ACHN (cell line): ENCODE measurements at places on chromosomes 5 and 9.

DNA sequence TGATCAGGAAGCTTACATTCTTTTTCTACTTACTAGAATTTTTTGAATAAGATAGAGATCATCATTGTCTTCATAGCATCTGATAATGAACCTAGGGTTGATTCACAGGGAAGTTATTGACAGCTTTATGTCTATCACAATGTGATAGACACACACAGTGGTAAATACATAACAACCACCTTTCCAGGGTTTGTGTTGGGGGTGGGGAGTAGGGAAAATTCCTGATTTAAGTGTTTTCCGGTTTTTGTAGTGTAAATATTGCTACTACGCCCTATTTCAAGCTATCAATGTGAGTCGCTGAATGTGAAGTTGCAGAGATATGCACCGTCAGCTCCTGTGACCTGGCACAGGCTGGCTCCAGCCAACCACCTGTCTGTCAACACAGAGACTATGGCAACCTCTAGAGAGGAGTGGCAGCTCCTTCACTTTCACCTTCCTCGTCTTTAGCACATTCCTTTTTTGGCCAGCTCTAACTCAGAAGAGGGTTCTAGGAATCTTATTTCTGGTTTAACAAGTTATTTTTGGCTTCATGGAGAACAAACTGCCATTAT is 224.9 kb downstream of the MAT2B start:
- no peak for DNase-seq

GRCh38 chr5:21895766-21896350 is 957.3 kb downstream of the CDH12 start:
- no peak for DNase-seq

GRCh38 chr9:108213511-108213910 is 642.3 kb downstream of the ACTL7B start:
- no peak for DNase-seq

DNA sequence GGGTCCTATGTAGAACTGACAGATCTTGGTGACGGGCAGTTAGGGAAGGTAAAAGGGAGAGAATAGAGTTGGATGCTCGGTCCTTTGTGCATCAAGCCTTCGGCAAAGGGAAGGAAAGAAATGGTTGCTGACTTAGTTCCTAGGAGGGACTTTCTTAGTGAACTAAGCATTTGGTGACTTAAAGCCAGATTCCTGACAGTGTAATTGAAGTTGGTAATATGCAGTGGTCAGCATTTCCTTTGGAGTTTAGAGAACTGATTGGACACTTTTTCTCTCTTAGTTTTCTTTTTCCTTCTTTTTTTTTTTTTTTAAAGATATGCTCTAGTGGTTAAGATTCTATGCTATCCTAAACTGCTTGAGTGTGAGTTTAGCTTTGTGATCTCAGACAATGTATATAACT is 2.3 kb downstream of the CLTA start:
- DNase-seq = no peak

DNA sequence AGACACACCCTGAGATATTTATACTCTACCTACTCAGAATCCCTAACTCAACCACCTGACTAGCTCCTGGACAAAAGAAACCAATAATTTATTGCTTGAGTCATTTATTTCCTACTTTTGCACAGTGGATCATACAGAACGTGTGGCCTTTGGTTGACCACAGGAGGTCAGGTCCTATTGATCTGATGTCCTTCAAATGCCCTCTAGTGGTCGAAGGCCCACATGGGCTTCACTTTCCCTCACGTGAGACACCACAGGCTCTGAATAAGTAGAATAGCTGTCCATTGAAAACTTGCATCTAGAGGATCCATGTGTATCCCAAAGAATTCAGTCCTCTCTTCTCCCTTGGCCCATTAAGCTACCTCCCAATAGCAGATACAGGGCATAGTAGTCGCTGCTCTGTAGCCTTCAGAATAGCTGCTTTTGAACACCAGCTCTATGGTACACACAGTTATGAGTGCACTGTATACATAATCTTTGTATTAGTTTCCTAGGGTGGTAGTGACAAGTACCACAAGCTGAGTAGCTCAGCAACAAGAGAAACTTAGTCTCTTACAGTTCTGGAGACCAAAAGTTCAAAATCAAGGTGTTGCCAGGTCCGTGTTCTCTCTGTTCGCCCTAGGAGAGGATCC is 177.6 kb upstream of the SMARCA2 start:
- DNase-seq = peak; percentile 38

- no peak for DNase-seq
These were observed 28.0 kb downstream of the SLC36A1 start for GRCh38 chr5:151475388-151475787.

DNA sequence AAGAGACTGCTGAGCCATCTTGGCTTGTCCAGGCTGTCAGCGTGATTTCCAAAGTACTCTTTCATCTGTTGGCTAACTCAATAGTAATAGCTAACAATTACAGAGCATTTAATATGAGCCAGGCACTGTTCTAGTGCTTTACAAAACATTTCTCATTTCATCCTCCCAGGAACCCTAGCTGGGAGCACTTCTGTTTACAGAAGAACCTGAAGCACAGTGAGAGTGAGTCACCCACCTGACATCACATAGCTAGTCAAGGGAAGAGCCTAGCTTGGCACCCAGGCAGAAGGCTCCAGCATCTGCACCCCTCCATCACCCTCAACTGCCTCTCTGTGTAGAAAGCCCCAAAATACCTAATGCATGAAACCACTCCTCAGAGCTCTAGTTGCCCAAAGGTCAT is 57.5 kb upstream of the IQGAP2 start:
- DNase-seq = no peak

GRCh38 chr9:88362681-88363080 is 25.6 kb upstream of the SPIN1 start:
- no peak for DNase-seq

DNA sequence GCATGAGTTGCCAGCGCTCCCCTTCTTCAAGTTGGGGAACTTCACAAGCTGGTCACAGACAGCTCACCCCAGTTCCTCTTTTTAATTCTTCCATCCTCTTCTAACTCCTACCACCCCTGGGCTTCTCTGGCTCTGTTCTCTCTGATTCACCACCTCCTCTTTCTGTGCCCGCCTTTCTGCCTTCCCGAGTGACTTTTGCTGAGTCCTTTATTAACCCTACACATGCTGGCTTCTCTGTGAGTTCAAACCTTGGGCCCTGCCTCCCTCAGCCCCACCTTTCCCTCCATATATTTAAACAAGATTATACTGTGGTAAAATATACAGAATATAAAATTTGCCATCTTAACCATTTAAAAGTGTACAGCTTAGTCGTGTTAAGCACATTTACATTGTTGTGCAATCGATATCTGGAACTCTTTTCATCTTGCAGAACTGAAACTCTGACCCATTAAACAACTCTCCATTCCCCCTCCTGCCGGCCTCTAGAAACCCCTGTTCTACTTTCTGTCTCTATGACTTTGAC is 32.0 kb downstream of the SLC46A2 start:
- DNase-seq = no peak

DNA sequence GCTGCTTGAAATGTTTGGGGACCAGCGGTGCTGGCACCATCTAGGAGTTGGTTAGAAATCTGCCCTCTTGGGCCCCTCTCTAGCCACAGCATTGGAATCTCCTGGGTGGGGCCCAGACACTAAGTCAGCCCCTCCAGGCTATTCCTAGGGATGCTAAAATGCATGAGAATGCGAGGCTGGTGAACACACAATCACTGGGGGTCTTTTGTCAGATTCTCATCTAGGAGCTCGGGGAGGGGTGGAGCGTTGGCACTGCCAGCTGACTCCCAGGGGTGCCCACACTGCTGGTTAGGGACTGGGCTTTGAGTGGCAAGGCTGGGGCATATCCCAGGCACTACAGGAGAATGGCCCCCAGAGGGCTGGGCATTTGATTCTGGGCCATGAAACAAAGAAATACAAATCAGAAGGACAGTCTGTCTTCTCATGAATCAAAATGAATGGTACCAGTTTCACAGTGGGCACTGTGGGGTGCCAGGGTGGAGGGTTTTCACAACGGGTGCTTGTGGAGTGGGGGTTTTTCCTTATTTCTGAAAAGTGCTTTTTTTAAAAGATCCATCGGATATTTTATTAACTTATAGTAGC is 127.8 kb upstream of the RAPGEF1 start:
- DNase-seq = no peak

- DNase-seq = no peak
These were observed 298.2 kb upstream of the RFX3 start for GRCh38 chr9:3823842-3824475.

DNA sequence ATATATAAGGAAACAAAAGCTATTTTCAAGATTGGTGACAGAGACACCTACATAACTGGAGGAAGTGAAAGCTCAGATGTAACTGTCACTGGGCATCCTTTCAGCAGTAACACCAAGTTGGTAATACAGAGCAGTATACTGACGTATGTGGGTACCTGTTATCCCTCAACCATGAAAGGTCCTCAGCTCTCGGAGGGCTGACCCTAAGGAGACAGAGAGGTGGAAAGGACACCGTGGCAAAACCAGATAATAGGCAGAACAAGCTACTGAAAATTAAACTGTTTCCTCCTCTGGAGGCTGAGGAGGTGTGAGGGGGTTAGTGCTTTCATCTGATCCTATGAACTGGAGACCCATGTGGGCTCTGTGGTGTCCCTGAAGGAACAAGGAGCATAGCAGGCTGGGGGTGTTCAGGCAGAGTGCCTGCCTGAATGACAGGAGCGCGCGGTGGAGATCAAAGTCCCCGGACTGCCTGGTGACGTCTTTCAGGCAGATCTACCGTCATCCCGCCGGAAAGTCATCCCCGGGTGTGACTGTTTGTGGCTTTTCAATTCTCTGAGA is 130.2 kb upstream of the FSTL4 start:
- DNase-seq = no peak

- DNase-seq = no peak
These were observed 14.5 kb downstream of the CCT5 start for GRCh38 chr5:10264604-10265003.

- DNase-seq = no peak
These were observed 33.0 kb downstream of the IRF1 start for GRCh38 chr5:132457371-132458225.

DNA sequence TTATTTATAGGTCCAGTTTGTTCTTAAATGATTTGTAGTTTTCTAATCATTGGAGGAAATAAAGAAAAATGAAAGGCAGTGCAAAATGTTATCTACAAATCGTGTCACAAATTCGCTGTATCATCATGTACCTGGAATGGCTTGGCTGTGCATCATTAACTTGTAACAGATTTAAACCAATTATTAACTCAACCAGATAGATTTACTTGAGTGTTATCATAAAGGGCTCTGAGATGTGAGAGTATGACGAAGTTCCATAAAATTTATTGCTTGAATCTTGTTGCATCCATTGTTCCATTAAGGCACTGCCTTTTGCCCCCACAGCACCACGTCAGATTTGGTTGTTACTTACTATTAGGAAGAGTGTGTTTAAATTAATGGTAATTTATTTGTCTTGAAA is 23.5 kb downstream of the PCSK5 start:
- no peak for DNase-seq

DNA sequence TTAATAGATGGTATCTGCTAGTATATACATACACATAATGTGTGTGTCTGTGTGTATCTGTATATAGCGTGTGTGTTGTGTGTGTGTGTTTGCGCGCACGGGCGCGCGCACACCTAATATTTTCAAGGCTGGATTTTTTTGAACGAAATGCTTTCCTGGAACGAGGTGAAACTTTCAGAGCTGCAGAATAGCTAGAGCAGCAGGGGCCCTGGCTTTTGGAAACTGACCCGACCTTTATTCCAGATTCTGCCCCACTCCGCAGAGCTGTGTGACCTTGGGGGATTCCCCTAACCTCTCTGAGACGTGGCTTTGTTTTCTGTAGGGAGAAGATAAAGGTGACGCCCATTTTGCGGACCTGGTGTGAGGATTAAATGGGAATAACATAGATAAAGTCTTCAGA is 757 bp downstream of the FXN start:
- DNase-seq = peak; percentile 6

DNA sequence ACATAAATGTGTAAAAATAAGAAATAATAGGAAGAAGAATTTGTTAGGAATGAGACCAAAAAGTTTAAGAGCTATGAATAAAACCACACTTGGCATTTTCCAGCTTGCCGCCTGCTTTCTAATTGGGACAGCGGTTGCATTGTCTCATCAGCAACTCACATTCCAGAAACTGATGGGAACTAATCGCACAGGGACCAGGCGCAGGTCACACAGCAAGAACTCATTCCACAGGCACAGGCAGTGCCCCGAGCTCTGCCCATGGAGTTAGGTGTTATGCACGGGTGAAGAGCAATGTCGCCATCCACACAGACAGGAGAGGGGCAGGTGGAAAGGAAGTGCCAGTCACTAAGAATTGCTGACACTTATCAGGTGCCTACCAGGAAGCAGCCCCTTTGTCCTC is 279.9 kb downstream of the NSG2 start:
- DNase-seq = no peak

DNA sequence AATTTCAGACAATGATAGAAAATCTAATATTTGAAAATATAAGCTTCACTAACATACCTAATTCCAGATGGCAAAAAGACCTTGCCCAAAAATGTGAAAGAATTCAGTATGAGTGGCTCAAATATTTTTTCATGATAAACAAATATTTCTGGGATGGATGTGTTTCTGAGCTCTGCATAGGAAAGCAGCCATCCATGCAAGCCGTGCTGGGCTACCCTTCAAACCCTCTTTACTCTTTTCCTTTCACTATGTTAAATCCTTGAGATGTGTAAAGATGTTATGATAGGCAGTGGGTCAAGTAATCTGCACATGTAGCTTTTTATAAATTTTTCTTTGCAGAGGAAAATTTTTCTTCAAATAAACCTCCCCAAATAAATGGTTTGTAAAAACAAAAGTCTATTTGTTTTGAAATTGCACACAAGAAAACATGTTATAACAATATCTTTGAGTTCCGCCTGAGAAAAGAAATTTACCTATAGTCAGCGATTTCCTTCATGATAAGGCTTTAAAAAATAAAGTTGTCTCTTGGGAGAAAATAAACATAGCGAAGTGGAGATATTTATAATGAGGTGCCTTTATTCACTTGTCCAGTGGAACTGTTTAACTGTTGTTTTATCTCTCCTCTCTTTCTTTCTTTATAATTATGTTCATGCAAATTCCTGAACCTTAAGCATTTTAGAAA is 154.3 kb upstream of the PITX1 start:
- no peak for DNase-seq

DNA sequence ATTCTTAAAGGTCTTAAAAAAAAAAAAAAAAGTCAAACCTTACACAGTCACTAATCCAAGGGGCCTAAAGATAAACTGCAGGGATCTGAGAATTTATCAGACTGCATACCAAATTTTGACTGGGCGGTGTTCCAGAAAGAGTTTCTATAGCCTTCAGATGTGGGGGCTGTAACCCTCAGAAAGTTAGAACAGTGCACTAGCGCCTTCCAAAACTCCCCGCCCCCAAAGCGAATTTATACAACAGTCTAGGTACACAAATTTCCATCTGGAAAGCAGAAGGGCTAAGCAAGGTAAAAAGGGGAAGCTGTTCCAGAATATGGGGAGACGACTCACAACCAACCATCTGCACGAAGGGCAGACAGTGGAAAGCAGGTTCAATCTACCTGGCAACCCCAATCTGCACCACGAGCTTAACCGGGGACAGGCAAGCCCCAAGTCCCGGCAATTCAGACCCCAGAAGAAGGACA is 813 bp downstream of the ERMP1 start:
- no peak for DNase-seq

DNA sequence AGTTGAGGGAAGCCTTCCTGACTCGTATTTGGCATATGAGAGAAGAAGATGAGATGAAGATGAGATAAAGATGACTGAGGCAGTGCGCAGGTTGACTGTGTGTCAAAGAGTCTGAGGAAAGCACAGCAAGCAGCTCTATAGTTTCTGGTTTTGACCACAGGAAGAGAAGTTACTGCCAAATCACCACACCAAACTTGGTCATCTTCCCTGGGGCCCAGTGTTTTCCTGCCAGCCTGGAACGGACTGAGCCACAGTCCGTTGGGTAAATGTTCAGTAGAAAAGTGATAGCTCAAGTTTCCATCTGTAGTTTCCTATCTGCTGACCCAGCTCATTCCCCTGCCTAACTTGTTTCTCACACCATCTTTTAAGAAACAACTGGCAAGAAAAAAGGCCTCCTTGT is 80.7 kb upstream of the ADAMTS19 start:
- no peak for DNase-seq
